Hepatocyte (in vitro differentiated cells): ENCODE measurements at places on chromosomes 13 and 19.

- no peak for DNase-seq
- H3K27ac ChIP-seq, result no peak overlapping the region
- H3K4me3 ChIP-seq, result no peak overlapping the region
- H3K27me3 ChIP-seq, result peaks cover 48% of the 10 kb centered on the region
- no peaks in the 10 kb centered on the region for H3K4me1 ChIP-seq
Measured at GRCh38 chr13:99693351-99693750, 192.1 kb downstream of the TM9SF2 start.

GRCh38 chr13:59279028-59279427, 884.7 kb downstream of the DIAPH3 start:
- H3K4me1 ChIP-seq, result no peaks in the 10 kb centered on the region
- DNase-seq, result no peak
- H3K27ac ChIP-seq, result no peak overlapping the region

DNA sequence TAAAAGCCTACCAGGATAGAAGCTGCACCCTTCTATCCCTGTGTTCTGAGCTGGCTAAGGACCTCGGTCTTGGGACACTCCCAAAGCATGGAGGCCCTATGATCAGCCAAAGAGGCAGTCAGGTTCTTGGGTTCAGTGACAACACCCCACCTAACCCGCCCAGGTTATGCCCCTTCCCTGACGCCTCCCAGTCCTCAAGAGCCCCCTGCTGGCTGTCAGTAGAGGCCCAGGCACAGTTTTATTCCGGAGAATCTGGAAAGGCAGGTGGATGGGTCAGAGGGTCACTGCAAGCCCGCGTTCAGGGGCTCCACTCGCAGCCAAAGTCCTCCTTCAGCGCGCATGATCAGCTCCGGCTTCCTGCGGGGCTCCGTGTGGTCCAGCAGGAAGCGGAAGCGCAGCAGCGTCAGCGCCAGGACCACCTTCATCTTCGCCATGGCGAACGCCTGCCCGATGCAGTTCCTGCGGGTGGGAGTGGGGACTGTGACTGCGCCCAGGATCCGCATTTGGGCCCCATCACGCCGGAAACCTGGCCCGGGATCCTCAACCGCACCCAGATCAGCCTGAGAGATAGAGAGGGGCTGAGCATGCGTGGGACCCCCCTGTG, 22.3 kb downstream of the OR10H3 start:
- no peaks in the 10 kb centered on the region for H3K4me1 ChIP-seq
- DNase-seq, result no peak
- H3K36me3 ChIP-seq, result no peaks in the 10 kb centered on the region
- no peak overlapping the region for H3K4me3 ChIP-seq
- no peaks in the 10 kb centered on the region for H3K27me3 ChIP-seq
- H3K27ac ChIP-seq, result no peak overlapping the region

DNA sequence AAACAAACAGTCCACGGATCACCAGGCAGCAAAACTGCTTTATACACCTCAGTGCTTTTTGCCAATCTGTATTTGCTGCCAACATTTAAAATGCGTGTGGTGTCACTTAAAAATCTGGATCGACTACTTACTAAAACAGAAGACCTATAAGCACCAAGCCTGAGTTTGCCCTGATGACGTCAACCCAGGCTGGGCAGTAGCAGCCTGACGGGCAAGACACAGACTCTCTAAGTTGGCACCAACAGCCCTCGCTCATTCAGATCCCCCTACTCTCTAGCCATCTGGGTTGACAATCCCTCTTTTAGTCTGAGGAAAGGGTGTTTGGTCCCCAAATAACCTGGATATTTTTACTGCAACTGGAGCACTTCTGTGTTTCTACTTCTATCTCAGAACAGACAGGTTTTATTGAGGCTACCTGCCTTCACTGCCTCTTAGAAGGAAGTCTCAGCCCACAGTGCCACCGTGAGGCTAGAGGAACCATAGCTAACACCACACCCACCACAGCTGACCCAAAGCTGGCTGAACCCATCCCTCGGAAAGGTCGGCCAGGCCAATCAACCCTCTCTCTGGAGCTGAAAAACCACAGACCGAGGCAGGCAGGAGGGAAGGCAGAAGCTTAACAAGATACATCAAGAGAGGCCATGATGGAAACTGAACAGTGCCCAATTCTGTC, 6.9 kb downstream of the SUGP2 start:
- peak; percentile 38 for DNase-seq
- H3K27me3 ChIP-seq, result no peaks in the 10 kb centered on the region
- H3K27ac ChIP-seq, result no peak overlapping the region
- H3K4me1 ChIP-seq, result peaks cover under 1% of the 10 kb centered on the region

GRCh38 chr19:3146677-3147100, 10.9 kb downstream of the GNA15 start:
- no peaks in the 10 kb centered on the region for H3K36me3 ChIP-seq
- H3K4me3 ChIP-seq, result no peak overlapping the region
- no peak for DNase-seq

DNA sequence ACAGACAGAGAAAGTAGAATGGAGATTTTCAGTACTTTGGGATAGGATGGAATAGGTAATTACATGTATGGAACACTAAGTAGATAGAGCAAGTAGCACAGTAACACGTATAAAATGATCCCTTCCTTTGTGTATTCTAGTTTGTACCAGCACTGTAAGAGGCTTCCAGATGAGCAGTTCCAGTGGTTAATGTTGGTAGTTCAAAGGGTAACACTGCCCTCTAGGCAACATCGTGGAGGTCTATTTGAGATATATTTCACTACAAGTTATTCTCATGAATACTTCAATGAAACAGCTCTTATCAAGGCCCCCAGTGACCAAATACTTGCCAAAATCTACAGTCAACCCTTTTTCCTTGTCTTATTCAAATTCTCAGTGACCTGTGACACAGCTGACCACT, 13.5 kb upstream of the ZNF563 start:
- no peak overlapping the region for H3K27ac ChIP-seq
- no peak overlapping the region for H3K4me3 ChIP-seq
- H3K4me1 ChIP-seq, result no peaks in the 10 kb centered on the region

- peak overlapping the region; percentile 85 for H3K27ac ChIP-seq
- H3K36me3 ChIP-seq, result no peaks in the 10 kb centered on the region
- H3K27me3 ChIP-seq, result no peaks in the 10 kb centered on the region
- H3K4me3 ChIP-seq, result no peak overlapping the region
- DNase-seq, result no peak
Measured at GRCh38 chr19:567296-567900, 5.0 kb upstream of the BSG start.

DNA sequence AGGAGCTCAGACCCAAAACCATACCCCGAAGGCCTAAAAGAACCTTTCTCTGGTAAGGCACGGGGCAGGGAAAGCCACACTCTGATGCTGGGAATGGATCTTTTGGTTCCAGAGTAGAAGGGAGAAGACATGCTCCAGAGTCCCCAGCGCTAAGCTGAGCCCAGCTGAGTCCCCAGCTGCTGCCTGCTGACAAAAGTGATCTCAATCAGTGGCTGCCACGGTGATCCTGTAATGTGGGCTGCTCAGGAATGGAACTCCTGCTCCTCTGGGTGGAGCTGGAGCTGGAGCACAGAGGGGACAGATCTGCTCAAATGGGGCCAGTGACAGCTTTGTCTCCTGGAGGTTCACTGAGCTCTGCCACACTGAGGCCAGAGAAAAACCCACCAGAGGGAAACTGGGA, 70.5 kb downstream of the MLLT1 start:
- no peak overlapping the region for H3K27ac ChIP-seq
- no peaks in the 10 kb centered on the region for H3K27me3 ChIP-seq
- no peak overlapping the region for H3K4me3 ChIP-seq
- DNase-seq, result no peak

- DNase-seq, result no peak
- no peaks in the 10 kb centered on the region for H3K36me3 ChIP-seq
- no peaks in the 10 kb centered on the region for H3K27me3 ChIP-seq
- no peak overlapping the region for H3K27ac ChIP-seq
Measured at GRCh38 chr13:99009987-99010551, 32.2 kb upstream of the DOCK9 start.

GRCh38 chr13:106996867-106997618, 429.1 kb upstream of the ARGLU1 start:
- peak overlapping the region; percentile 68 for H3K27ac ChIP-seq
- no peak for DNase-seq
- H3K4me1 ChIP-seq, result peaks cover 19% of the 10 kb centered on the region
- H3K4me3 ChIP-seq, result no peak overlapping the region
- H3K36me3 ChIP-seq, result no peaks in the 10 kb centered on the region

DNA sequence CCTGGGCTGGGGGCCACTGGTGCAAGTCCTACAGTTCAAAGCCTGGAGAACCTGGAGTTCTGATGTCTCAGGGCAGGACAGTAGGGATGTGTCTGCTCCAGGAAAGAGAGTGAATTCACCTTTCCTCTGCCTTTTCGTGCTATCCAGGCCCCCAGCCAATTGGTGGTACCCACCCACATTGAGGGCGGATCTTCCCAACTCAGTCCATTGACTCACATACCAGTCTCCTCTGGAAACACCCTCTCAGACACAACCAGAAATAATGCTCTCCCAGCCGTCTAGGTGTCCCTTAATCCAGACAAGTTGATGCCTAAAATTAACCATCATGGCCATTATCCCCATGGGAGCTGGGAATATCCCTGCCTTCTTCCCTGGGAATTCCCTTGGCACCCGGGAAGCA, 38.8 kb upstream of the CHST8 start:
- no peaks in the 10 kb centered on the region for H3K4me1 ChIP-seq
- no peaks in the 10 kb centered on the region for H3K27me3 ChIP-seq
- no peak overlapping the region for H3K27ac ChIP-seq

- H3K27me3 ChIP-seq, result no peaks in the 10 kb centered on the region
- H3K4me1 ChIP-seq, result no peaks in the 10 kb centered on the region
- no peak overlapping the region for H3K4me3 ChIP-seq
- no peak for DNase-seq
- H3K27ac ChIP-seq, result no peak overlapping the region
- no peaks in the 10 kb centered on the region for H3K36me3 ChIP-seq
Measured at GRCh38 chr13:113602291-113602988, 17.9 kb downstream of the TFDP1 start.

DNA sequence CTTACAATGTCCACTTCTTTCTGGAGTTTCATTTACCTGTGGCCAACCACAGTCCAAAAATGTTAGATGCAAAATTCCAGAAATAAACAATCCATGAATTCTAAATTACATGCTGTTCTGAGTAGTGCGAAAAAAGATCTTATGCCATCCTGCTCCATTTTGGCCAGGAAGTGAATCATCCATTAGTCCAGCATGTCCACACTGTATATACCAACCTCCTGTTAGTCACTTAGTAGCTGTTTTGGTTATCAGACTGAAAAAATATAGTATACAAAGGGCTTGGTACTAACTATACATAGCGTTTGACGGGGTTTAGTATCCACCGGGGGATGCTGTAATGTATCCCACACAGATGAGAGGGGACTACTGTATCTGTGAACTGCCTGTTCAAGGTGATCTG, 618.0 kb upstream of the ARGLU1 start:
- H3K4me3 ChIP-seq, result no peak overlapping the region
- no peaks in the 10 kb centered on the region for H3K27me3 ChIP-seq
- no peak for DNase-seq
- no peaks in the 10 kb centered on the region for H3K36me3 ChIP-seq
- peaks cover 4% of the 10 kb centered on the region for H3K4me1 ChIP-seq

GRCh38 chr13:77533875-77534788, 1.4 kb upstream of the SCEL start:
- H3K27ac ChIP-seq, result no peak overlapping the region
- no peaks in the 10 kb centered on the region for H3K36me3 ChIP-seq
- no peak for DNase-seq

DNA sequence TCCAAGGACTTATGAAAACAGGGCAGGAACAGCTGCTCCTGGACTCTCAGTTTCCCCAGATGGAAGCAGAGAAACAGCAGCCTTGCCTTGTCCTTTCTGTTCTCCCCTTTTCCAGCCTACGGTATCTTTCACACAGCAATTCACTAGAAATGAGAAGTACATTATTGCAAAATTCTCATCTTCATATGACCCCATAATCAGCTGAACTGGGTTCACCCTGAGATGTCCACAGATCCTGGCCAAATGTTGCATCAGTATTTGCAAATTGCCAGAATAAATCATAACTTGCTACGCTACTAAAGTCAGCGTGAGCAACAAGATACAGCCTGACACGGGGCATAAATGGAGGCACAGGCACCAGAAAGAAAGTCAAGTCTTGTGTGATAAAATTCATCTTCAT, 16.1 kb downstream of the VSTM1 start:
- H3K4me1 ChIP-seq, result no peaks in the 10 kb centered on the region
- no peaks in the 10 kb centered on the region for H3K27me3 ChIP-seq
- no peak overlapping the region for H3K4me3 ChIP-seq
- no peak for DNase-seq
- H3K27ac ChIP-seq, result no peak overlapping the region

DNA sequence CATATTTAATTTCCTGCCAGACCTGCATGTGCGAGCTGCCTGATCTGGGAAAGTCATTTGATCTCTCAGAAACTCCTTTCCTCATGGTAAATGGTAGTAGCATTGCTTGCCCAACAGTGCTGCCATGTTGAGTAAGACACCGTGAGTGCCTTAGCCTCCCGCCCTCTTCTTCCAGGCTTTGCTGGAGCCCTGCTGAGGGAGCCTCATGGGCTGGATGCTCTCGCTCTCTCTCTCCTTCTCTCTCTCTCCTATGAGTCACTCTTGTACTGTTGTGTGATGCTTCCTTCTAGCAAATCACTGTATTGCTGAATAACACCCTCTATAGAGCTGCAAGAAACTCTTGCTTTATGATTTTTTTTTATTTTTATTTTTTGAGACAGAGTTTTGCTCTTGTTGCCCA, 365.5 kb downstream of the UQCRFS1 start:
- H3K4me3 ChIP-seq, result no peak overlapping the region
- no peak overlapping the region for H3K27ac ChIP-seq
- H3K36me3 ChIP-seq, result no peaks in the 10 kb centered on the region
- H3K4me1 ChIP-seq, result no peaks in the 10 kb centered on the region

DNA sequence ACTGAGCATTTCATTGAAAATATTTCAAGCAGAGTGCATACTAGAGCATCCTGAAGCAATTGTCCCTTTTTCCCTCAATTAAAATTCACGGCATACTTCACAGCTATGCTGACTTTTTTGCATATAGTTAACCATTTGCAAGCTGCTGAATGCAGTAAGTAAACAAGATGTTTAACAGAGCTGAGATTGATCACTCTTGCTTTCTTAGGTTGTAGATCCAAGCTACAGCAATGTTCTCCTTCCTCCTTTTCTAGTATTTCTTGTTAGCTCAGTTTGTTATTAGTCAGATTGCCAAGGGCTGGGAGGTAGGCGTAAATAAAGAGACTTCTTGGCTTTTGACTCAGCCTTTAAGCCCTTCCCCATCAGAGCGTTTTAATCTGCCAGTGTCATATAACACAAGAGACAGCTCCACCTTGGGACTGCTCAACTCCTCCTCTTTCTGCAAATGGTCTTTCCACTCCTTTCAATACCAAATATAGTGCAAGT, at the start of gene SLITRK6:
TSS of gene SLITRK6 (minus strand) at position 323 of the 486 bp plus-strand sequence. CDS start 2,911 bp downstream, outside the sequence.
- no peaks in the 10 kb centered on the region for H3K27me3 ChIP-seq
- DNase-seq, result peak; percentile 75
- H3K4me3 ChIP-seq, result peak within 1 kb of the TSS; percentile 23
- no peaks in the 10 kb centered on the region for H3K36me3 ChIP-seq
- H3K27ac ChIP-seq, result peak within 1 kb of the TSS; percentile 70

DNA sequence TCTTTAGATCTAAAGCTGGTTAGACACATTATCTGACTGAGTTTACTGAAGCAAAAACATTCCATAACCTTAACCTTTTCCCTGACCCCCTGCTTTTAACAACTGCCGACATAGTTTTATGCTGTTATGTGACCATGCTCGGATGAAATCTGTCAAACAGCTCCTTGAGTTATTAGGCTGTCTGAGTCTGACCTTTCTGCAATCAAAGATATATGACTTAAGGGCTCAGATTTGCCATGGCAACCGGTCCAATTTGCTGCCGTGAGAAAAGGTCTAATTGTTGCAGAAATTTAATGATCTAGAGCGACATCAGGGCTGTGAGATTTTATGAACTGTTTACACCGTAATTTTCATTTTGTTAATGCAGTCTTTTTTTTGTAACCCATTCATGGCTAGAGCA, 61.8 kb downstream of the URI1 start:
- no peak overlapping the region for H3K27ac ChIP-seq
- H3K27me3 ChIP-seq, result no peaks in the 10 kb centered on the region
- no peaks in the 10 kb centered on the region for H3K36me3 ChIP-seq
- no peak for DNase-seq
- no peaks in the 10 kb centered on the region for H3K4me1 ChIP-seq
- no peak overlapping the region for H3K4me3 ChIP-seq
